Lower leg skin (tissue), 4 donors: ENCODE measurements at places on chromosomes 13 and 19. TPM values are rescaled to one million over a fixed set of nuclear protein-coding genes. Genes with fewer than 3 reads are reported as not detected.

ANKLE1 gene
- total RNA-seq = 0.07 TPM

CCDC169 gene
- not detected for total RNA-seq

TMEM38A gene
- total RNA-seq = 1.3 TPM

LENG9 gene
- 9.2 TPM for total RNA-seq

CYP4F8 gene
- total RNA-seq = 4.6 TPM
